ENCODE measurements at places on chromosomes 2 and 18.

DNA sequence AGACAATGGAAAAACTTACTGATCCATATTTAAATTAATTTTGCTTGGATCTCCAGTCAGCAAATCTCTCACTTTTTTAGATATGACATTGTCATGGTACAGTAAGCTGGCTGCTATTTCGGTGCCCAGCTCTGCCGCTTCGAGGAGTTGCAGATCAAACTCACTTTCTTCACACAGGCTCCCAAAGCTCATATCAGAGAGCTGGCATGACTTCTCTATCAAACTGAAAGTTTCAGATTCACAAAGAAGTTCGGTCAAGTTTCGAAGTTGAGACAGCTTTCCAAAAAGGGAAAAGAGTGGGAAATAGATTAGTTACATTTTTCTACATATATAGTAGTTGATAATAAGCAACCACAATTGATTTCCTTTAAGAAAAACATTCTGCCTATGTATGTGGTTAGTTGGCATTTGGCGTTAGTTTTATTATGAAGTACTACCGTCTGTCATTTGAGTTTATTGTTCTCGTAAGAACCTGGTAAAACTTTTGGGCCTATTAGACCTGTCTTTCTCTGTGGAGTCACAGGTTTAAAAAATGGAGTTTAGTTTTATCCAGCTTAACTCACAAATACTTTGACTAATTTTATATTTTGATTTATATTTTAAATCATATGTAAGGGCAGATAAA, 118.8 kb downstream of the ABCA12 start:
- DNase-seq = no peak

DNA sequence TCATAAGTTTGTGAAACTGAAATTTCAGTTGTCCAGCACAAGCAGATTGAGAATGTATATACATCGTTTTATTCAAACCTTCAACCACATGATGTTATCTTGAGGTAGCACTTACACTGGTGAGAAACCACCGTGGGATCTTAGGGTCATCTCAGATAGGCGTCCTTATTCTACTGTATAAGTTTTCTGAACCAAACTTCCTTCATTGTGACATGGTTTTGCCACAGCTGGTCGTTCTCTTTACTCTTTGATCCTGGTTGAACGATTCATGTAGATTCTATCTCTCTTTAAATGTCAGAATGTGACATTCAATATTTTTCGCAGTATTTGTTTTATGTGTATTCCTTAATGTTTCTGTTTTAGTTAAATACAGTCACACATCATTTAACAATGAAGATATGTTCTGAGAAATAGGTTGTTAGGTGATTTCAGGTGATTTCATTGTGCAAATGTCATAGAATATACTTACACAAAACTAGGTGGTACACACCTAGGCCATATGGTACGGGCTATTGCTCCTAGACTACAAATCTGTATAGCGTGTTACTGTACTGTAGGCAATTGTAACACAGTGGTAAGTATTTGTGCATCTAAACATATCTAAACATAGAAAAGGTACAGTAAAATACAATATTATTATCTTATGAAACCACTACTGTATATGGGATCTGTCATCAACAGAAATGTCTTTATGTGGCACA, 17.9 kb upstream of the ARHGAP25 start:
- no peak for DNase-seq

DNA sequence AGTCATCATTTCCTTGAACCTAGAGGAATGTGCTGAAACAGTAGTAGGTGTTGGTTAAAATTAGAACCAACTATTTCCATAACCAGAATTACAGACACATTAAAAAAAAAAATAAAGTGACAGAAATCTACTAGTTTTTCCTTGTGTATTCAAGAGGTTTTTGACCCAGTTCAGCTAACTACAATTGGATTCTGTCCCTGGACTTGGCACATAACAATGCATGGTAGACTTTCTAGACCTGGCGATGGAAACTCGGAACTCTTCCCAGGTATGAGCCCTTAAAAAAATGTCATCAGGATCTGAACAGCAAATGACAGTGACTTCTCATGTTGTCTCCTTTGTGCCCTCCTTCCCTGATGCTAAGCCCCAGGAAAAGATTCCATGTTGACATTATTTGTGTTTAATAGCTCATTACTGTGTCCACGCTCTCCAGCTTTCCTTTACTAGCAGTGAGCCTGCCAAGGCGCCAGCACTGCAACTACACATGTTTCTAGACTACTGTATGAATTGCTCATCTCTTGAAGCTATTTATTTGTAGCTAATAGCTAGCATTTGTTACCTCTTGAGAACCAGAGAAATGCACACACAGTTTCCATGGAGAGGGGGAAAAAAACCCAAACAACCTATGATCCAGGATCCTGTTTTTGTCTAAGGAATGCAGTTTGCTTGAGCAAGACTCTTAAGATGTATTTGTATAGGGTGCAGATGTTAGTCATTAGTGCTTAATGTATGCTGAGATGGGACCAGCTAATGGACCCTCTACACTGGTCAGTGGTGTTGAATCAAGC, 148.5 kb downstream of the FMNL2 start:
- DNase-seq = no peak

DNA sequence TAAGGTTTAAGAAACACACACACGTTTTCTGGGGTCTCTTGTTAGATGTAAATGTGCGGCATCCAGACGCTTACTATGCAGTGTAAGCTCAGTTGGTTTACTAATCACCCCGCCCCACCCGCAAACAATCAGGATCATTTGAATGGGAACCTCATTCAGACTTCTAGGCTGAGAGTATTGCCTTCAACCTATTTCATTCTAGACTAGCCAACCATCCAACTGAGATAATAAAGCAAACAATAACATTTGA, 1.3 kb upstream of the FIGN start:
- DNase-seq = no peak

- DNase-seq = peak; percentile 63
Observed at GRCh38 chr2:71477231-71477691, 23.9 kb downstream of the DYSF start.

GRCh38 chr2:70807102-70807827, 13.1 kb downstream of the CLEC4F start:
- DNase-seq = no peak

- DNase-seq = no peak
Observed at GRCh38 chr2:197322724-197323720, 12.4 kb upstream of the ANKRD44 start.

DNA sequence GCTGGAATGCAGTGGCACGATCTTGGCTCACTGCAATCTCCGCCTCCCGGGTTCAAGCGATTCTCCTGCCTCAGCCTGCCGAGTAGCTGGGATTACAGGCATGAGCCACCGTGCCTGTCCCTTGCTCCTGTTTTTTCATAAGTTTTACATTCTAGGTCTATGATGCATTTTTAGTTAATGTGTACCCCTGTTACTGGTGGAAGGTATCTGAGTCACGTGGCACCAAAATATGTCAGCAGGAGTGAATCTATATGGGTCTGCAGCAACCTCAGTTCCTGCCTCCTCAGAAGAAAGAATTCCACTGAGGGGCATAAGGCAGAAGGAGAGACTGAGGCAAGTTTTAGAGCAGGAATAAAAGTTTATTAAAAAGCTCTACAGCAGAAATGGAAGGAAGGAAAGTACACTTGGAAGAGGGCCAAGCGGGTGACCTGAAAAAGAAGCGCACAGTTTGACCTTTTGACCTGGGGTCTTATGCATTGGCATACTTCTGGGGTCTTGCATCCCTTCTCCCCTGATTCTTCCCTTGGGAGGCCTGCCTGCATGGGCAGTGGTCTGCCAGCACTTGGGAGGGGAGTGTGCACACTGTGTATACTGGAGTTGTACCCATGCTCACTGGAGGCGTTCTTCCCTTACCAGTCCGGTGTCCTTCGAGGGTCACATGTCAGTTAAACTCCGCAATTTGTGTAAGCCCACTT, 1.1 kb upstream of the MFSD2B start:
- no peak for DNase-seq

Data from AML-193 (cell line).